Fibroblast of skin of back (primary cell): ENCODE measurements at places on chromosomes 11 and 22.

- peak; percentile 21 for DNase-seq
Measured at GRCh38 chr11:117876341-117877119, at the start of gene FXYD6. Gene FXYD6, minus strand, starts transcription at chr11:117876658. Its CDS starts 33,882 bp downstream, at chr11:117842776.

- DNase-seq, result peak; percentile 81
Measured at GRCh38 chr11:69320756-69321741, 27.1 kb downstream of the MYEOV start.

- DNase-seq, result peak; percentile 91
Measured at GRCh38 chr22:45450921-45451651, 37.6 kb downstream of the RIBC2 start.

DNA sequence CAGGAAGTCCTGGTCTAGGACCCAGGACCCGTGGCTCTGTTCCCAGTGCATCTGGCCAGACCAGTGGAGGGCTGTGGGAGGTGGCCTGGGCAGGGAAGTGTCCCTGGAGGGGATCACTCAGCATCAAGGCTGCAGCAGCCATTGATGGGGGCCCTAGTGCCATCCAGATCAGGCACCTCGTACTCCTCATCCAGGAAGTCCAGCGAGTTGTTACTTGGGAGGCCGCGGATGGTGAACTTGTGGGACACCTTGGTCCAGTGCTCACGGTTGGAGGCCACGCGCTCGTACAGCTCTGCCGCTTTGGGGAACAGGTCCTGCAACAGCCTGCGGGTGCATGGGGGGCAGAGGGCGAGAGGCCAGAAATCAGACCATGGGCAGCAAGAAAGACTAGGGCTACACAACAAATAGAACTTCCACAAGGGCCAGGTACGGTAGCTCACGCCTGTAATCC lies 96.9 kb downstream of the PDE2A start:
- no peak for DNase-seq

DNA sequence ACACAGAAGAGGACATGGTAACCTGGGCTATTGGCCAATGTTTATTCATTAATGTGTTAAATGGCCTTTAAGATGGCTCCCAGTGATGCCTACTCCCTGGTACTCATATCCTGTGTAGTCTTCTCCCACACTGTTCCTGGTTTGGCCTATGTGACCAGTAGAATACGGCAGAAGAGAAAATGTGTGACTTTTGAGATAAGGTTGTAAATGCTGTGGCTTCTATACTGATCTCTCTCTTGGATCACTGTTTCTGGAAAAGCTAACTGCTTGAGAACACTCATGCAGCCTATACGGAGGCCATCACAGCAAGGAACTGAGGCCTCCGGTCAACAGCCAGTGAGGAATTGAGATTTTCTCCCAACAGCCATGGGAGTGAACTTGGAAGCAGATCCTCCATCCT lies 24.1 kb downstream of the MAML2 start:
- DNase-seq, result no peak

- no peak for DNase-seq
Measured at GRCh38 chr11:37948258-37948657, 1350.2 kb upstream of the RAG2 start.

DNA sequence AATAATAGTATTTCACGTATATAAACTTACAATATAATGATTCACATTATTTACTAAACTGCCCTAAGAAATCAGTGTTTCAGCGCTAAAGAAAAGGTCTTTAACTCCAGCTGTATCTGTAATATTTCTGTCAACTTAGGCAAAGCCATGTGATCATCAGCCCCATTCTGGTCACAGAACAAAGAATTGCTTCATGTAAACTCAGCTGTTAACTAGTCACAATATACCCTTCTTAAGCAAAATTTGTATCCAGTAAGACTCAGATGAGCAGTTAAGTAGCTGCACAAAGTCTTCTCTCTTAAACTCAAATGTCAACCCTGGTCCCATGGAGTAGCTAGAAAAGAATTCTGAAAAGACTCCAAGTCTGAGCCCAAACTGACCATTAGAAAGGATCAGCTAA lies 26.6 kb downstream of the HPS5 start:
- DNase-seq, result no peak

DNA sequence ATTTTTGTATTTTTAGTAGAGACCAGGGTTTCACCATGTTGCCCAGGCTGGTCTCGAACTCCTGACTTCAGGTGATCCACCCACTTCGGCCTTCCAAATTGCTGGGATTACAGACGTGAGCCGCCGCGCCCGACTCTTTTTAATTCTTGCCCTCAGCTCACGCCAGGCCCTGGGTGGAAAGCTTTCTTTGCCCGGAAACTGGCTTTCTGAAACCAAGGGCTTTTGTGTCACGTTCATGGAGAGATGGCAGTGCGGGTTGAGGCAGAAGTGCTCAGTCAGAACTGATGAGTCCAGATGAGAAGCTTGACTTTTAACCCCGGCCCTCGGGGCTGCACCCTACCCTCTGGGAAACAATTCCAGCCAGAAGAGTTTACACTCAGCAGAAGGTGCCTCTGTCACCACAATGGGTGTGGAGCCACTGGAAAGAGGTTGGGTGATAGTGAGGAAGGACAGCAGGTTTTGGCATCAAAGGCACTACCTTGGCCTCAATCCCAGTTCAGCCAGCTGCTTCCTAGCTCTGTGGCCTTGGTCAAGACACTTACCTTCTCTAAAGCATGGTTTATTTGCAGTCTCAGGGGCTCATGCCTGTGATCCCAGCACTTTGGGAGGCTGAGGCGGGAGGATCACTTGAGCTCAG lies 890 bp upstream of the ARFGAP3 start:
- DNase-seq, result no peak

GRCh38 chr11:103624708-103625623 lies 411.5 kb upstream of the DDI1 start:
- DNase-seq, result peak; percentile 98

GRCh38 chr11:111541254-111542061 lies 938 bp downstream of the LAYN start:
- peak; percentile 77 for DNase-seq

- DNase-seq, result no peak
Measured at GRCh38 chr11:16781936-16782919, 43.8 kb downstream of the C11orf58 start.

DNA sequence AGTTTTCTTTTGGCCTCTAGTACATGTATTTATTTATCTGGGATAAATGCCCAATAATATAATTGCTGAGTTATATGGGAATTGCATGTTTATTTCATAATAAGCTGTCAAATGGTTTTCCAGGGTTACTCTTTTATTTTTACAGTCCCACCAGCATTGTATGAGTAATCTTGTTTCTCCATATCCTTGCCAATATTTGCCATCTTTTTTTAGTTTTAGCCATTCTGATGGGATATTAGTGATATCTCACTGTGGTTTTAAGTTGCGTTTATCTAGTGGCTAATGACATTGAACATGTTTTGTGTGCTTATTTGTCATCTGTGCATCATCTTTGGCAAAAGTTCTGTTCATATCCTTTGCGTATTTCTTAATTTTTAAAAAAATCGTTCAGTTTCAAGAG lies 372.8 kb upstream of the CCDC179 start:
- peak; percentile 71 for DNase-seq

DNA sequence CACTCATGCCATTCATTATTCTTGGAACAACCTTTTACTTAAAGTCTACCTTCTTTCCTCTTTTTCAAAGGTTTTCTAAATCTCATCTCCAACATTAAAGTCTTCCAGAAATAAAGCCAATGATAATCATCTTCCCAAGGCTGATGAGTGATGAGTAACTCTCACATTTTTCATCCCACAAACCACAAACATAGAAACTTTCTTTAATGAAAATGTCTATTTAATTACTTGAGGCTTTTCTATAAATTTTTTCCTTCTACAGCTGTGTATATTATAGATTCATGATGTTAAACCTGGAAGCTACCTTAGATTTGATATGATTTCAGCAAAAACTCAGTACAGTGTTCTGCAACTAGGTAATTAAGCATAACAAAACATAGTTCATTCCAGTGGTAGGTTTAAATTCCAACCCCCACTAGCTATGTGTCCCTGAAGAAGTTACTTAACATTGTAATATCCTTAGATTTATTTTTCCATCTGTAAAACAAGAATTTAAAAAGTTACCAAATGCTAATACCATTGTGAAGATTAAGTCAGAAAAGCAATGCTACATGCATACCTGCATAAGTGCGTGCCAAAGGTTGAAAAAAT lies 845.4 kb downstream of the KCNA4 start:
- peak; percentile 47 for DNase-seq

DNA sequence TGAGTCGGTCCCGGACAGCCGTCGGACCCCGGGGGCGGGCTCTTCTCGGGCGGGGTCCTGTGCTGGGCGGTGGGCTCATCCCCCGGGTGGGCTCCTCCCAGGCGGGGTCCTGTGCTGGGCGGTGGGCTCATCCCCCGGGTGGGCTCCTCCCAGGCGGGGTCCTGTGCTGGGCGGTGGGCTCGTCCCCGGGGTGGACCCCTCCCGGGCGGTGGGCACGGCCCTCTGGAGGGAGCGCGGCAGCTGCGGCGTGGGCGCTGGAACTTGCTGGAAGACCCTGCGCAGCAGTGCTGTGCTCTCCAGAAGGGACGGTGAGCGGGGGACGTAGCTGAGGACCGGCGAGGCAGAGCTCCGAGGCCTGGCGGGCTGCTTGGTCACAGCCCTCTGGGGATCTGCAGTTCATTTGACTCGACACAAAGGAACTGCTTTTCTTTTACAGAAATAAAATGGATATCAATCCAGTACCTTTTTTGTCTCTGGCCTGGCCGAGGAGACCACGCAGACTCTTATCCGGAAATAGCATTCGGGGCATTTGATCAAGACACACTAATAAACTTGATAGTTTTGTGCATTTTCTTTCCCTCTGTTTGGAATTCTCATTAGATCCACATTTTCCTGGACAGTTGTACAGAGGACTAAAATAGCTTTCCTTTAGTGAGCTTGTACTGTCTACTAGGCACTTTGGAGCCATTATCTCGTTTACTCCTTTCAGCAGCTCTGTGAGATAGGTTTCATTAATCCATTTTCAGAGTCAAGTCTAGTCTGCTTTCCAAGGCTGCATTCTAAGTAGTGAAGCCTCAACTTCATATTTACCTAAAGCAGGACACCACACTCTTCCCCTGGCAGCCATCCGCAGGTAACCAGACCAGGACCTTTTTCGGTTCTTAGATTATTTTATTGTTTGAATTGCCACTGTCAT lies 812 bp downstream of the JAM3 start:
- DNase-seq, result peak; percentile 39

GRCh38 chr11:77783025-77783424 lies 37.5 kb downstream of the RSF1 start:
- no peak for DNase-seq

DNA sequence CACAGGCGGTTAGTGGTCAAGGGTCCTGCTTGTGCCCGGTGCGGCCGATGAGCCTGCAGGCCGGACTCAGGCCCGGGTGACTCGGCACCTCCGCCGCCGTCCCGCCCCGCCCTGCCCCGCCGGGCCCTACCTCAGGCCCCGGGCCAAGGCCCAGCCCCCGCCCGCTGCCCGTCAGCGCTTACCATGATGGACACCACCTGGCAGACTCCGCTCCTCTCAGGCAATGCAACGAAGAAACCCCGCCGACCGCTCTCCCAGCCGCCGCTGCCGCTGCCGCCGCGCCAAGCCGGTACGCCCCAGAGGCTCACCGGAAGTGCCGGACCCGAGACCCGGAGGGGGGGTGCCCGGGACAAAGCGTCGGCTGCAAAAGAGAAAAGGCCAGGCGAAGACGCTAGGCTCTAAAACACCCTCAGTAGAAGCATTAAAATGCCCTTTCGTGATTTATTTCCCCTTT lies at the start of gene UFD1:
UFD1 (minus strand) TSS at position 293 of the 454 bp plus-strand sequence; CDS start at position 185, 108 bp downstream.
- peak; percentile 77 for DNase-seq

GRCh38 chr11:41872426-41872825 lies 413.0 kb upstream of the LRRC4C start:
- no peak for DNase-seq

DNA sequence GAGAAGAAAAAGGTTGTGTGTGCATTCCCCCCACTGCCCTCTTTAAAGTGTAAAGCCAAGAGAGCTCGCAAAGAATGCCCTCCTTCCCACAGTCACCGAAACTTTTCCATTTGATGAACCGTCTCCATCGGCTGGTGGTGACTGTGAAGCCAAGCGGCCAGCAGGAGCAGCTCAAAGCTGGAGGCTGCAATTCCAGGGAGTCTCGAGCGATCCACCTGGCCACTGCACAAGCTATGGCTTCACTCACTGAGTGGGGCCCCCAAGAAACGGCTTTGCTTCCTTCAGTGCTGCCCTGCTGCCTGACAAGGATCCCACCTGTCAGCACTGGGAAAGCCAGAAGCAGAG lies 117.7 kb downstream of the ABTB2 start:
- no peak for DNase-seq

GRCh38 chr11:70740488-70740851 lies 342.1 kb downstream of the CTTN start:
- DNase-seq, result no peak

DNA sequence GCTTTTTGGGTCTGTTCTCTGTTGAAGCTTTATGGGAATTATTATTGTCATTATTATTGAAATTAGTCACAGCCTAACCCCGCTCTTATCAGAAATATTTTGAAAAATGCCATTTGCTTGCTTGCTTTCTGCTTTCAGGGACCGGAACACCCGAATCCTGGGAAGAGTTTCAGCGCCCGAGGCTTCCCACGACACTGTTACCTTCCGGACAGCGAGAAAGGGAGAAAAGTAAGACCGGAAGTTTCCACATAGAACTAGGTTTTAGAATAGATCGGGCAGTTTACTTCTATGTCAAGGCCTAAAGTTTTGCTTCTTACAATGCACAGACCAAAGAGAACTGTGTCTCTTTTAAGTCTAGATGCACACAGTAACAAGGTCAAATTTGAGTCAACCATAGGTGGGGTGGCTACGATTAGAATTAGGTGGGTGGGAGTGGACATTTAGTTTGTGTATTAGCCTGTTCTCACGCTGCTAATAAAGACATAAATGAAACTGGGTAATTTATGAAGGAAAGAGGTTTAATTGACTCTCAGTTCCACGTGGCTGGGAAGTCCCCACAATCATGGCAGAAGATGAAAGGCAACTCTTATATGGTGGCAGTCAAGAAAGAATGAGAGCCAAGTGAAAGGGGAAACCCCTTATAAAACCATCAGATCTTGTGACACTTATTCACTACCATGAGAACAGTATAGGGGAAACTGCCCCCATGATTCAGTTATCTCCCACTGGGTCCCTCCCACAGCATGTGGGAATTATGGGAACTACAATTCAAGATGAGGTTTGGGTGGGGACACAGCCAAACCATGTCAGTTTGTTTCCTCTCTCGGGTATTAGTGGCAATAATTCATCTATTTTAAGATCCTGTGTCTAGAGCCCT lies 12.9 kb downstream of the MPEG1 start:
- no peak for DNase-seq

DNA sequence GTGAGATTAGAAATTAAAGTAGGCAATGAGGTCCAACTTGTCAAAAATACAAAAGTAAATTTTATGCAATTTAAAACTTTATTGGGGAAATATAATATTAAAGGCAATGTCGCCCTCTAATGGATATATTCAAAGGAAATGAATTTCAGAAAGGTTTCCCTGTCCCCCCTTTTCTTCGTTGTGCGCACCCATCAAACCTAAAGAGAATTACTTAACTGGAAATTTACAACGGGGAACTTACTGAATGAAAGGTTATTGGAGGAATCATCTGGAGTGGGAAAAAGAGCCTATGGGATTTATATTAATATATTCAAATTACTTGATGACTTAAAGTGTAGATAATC lies 1.7 kb upstream of the ABTB2 start:
- DNase-seq, result peak; percentile 26

GRCh38 chr11:122375687-122376399 lies 259.8 kb upstream of the BLID start:
- DNase-seq, result peak; percentile 67
